ENCODE measurements at places on chromosomes 1 and 21. TPM values are rescaled to one million over a fixed set of nuclear protein-coding genes. Genes with fewer than 3 reads are reported as not detected.

Gene HCN3
- 8.5 TPM for total RNA-seq

- DNase-seq = no peak
Measured at GRCh38 chr1:112905395-112906149, 50.4 kb downstream of the SLC16A1 start.

Gene FBXO42
- 20.6 TPM for total RNA-seq

Gene DENND2D
- total RNA-seq = 31.9 TPM

Gene PCAT6
- total RNA-seq = 1.9 TPM

Gene ZNF697
- total RNA-seq = 5.9 TPM

DNA sequence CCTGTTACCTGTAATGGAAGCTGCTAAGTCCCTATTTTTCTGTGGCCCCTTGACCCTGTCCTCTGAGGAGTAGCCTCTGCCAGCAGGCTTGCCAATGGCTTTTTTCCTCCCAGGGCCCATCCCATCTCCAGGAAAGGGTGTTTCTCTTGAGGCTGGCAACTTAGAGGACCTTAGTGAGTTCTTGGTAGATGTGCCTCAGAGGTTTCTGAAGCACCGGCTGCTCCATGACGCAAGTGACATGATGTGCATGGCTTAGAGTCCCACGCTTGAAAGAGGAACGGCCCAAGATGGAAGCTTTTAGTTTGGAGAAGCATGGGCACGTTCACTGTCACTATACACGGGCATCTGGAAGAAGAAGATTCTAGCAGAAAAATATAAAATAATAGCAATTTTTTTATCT, 63.0 kb downstream of the TGFB2 start:
- DNase-seq = no peak

Gene GJA4
- total RNA-seq = not detected

DNA sequence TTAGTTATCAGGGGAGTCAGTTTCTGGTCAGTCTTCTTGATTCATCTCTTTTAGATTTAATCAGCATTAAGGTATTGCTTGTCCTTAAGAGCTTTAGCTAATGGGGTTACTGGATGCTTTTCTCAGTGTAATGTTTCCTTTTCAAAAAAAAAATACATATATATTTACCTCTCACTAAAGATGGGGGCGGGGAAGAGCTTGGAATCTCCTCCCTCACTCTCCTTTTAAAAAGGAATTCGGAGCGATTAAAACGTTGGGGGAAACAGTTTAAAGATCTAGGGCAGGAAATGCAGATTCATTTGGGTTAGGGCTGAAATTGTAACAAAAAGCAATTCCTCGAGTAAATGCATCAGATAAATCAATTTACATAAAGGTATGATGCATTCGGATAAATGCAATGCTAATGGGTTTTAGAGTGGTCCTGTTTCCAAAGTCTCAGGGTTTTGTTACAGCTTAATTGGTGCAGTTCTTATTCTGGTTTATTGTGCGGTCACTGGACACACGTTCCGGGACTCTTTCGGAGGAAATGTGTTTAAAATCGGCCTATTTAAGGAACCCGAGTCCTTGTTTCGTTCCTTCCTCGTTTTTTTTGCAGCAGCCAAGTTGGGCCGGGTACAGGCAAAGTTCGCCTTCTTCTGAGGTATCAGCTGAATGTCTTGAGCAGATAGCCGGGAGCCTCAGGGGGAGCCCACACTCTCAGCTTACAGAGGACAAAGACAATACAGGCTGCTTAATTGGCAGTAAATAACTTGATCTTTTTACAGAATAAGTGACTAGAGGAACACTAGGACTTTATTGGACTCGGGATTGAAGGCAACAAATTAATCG, 1.6 kb downstream of the LMO4 start:
- DNase-seq = no peak

Gene SEC22B
- total RNA-seq = 14.2 TPM

Gene EPS8L3
- total RNA-seq = 0.96 TPM

Gene C1orf116
- 3.6 TPM for total RNA-seq

DNA sequence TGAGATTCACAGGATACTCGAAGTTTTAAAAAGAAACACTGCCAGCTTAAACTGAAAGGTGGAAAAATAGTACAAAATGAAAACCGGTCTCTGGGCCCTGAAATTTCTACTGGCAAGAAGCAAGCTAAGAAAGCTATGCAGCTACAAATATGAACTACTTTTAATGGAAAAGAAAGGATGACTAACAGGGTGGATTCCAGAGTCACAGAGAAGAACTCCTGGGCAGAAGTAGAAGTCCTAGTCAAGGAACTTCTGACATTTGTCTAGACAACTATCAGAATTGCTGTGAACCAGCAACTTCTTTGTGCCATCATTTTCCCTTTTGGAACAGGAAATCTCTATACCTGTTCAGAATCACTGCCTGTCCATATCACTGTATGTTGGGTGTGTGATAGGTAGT, 38.1 kb downstream of the CD160 start:
- no peak for DNase-seq

DNA sequence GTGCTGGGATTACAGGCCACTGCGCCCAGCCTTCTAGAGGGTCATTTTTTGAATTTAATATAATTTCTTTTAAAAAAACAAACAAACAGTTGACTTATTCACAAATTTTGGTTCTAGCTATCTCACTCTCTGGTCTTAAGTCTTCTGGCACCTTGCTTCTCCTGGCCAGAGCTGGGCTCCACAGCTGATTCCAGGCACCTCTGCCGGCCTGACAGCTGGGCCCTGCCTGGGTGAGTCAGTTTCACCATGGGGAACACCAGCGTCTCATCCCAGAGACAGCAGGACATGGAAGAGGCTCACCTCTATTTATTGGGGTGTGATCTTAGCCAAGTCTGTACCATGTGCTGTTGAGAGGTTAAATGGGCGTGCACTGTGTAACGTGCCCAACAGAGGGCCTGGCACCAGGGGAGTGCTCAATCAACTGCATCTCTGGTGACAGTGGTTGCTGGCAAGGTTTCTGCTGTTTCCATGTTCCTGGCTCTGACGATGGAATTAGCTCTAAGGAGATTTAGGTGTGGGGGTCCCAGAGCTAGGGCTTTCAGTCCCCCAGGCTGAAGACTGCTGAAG, 956 bp downstream of the CPLANE2 start:
- peak; percentile 54 for DNase-seq

Gene TRIM46
- 3.8 TPM for total RNA-seq

GRCh38 chr1:33086384-33086850, 5.5 kb downstream of the AZIN2 start:
- peak; percentile 62 for DNase-seq

DNA sequence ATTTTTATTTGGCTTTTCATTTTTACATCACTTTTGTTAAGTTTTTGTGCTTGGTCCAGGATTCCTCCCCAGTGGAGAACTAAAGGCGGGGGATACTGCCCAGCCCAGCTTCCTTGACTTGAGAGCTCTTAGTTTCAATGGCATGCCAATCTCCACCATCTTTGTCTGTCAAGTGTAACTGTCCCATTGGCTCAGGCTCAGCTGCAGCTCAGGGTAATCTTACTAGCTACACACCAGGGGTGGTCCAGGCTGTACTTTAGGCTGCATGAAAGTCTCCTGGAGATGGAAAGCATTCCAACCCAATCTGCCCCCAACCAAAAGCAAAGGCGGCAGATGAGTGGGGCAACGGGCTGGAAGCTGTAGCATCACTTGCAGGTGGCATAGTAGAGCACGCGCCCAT, 31.4 kb downstream of the CAMK1G start:
- no peak for DNase-seq

DNA sequence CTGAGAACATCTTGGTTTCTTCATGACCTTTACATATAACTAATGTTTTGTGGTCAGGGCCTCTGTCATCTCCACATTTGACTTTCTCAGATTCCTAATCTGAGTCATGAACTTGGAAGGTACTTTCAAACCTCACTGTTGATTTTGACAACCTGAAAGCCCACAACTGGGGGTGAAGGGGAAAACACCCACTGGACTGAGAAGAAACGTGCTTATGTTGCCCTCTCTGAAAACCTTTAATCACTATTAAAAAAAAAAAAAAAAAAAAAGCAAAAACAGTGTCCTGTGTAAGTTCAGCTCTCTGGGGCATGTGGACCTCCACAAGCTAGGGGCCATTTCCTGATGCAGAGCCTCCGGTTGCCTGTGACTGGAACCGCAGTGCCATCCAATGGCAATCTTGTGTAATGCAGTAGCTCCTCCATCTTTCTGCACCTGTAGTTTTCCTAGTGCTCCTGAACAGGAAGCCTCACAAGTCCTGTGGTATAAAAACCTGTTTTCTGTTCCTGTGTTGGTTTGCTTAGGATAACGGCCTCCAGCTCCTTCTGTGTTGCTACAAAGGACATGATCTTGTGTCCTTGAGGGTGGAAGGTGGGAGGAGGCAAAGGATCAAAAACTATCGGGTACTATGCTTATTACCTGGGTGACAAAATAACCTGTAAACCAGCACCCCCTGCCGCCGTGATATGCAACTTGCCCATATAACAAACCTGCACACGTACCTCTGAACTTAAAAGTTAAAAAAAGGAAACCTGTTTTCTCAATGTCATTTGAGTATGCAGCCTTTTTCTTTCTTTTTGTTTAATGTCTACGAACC, 124.5 kb downstream of the ZNF648 start:
- DNase-seq = peak; percentile 77

GRCh38 chr1:59265622-59266021, 31.3 kb upstream of the FGGY start:
- DNase-seq = no peak

DNA sequence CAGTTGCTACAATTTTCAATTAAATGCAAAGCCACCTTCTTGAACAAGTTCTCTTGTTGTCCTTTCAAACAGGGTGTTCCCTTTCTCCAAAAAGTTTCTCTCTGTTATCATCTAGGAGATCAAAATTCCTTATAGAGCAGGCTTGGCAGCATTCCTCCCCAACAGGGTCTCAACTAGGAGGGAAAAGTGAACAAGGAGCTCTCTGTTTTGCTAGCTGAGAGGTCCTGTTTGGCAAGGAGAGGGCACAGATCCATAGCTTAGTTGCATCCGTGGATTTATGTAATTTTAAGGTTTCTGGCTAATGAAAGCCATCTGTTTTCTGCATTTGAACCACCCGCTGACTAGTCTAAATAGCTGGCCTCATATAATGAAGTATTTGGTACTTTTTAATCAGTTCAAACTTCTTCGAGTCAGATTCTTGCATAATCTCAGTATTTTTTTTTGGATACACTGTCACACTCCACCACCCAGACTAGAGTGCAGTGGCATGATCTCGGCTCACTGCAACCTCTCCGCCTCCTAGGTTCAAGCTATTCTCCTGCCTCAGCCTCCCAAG, 54.0 kb downstream of the APP start:
- no peak for DNase-seq

Gene DDOST
- total RNA-seq = 387 TPM

DNA sequence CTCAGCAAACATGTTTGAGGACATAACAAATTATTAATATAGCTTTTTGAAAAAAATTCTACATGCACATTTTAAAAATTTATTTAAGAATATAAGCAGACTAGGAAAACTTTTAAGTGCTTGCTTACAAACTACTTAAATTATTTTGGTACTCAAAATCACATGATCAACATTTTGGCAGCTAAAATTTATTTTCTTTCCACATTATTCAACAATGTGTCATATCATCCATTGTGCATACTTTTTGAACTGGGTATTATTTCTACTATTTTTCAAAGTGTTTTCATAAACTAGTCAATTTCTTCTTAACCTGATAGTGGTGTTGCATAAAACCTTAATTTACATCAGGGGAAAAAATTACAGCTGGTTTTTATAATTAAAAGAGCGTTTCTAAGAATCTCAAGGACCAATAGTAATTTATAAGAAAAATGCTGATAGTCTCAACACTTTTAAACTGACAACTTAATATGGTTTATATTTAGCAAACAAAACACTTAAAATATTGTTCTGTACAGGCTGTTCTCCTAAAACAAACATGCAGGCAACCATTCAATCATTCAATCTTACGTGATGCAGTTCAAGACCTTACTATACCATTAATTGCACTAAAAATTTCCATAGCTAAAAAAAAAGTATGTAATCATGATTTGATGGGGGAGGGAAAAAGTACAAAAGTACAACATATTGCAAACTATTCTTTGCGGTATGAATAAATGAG, 105.0 kb downstream of the GPATCH2 start:
- DNase-seq = no peak

Gene STUM
- total RNA-seq = not detected

Gene CYP4Z1
- not detected for total RNA-seq

Data from HCT116 (cell line).